ENCODE measurements at places on chromosomes 12 and 14.

GRCh38 chr12:103778781-103779180 is 62.3 kb downstream of the NT5DC3 start:
- DNase-seq = no peak

DNA sequence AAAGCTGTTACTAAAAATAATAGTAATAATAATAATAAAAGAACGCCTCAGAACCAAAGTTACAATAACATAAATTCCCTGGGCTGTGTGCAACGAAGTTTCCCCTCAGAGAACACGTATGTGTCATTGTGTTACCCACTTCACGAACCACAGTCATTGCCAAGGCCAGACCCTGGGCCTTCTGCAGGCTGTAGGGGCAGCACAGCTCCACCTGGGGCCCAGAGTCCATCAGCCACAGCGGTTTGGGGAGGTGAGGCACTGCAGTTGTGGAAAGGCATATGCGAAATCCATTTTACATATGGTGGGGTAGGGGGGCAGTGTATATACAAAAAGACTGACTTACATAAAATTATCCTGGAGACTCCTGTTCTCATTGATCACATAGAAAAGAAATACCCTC is 56.1 kb downstream of the ESR2 start:
- no peak for DNase-seq

GRCh38 chr14:30541318-30541717 is 17.6 kb upstream of the G2E3 start:
- no peak for DNase-seq

GRCh38 chr12:81962126-81962856 is 203.1 kb upstream of the PPFIA2 start:
- no peak for DNase-seq

DNA sequence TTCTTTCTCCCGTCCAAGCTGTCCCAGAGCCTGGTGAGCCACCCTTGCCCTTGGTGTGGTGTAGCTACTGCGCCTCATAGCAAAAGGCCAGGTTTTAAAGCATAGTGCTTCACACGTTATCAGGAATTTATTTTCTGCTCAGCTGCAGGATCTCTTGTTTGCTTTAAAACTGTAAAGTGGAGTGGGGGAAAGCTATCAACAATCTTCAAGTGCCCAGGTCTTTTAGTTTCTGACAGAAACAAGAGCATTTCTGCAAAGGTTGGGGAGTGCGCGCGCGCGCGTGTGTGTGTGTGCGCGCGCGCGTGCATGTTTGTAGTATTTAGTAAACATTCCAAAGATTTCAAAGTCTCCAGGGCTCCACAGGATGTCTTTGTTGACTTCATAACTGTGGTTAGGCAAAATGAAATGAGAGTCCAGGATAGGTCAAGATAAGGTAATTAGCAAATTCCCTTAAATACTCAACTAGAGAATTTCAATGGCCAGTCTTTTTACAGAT is 45.5 kb downstream of the EML1 start:
- DNase-seq = no peak

GRCh38 chr12:119665164-119665929 is 2.6 kb upstream of the PRKAB1 start:
- DNase-seq = no peak

DNA sequence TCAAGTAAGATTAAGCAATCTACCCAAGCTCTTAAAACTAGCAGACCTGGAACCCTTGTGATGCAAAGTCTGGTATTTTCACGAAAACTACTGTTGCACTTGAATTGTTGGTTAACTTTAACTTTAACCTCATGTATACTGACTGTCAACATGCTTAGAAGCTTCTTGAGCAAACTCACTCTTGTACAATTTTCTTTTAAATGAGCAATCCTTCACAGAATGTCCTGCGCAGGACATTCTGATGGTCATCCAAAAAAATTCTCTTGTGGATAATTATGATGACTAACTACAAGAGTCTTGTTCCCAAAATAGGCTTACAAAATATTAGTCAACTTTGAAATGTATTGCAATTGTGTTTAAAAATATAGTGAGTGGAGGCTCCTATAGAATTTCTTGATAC is 54.0 kb upstream of the PDE3A start:
- peak; percentile 1 for DNase-seq

DNA sequence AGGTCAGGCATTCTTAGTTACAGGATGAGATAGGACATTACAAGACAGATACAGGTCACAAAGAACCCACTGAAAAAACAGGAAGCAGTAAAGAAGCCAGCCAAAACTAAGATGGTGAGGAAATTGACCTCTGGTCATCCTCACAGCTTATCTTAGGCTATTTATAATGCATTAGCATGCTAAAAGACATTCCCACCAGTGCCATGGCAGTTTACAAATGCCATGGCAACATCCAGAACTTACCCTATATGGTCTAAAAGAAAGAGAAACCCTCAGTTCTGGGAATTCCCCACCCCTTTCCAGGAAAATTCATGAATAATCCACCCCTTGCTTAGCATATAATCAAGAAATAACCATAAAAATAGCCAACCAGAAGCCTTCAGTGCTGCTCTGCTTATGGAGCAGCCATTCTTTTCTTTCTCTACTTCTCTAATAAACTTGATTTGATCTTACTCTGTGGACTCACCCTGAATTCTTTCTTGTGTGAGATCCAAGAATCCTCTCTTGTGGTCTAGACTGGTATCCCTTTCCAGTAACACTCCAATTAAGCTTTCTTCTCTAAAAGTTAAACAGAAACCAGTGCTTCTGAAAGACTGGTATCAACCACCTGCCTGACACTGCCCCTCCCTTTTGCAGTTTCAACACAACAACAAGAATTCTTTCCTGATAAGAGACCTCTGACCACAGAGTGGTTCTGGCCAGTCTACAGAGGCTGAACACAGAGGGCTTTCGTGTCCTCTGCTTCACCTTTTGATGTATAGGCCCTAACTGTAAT is 86.9 kb downstream of the BCAT1 start:
- DNase-seq = no peak

DNA sequence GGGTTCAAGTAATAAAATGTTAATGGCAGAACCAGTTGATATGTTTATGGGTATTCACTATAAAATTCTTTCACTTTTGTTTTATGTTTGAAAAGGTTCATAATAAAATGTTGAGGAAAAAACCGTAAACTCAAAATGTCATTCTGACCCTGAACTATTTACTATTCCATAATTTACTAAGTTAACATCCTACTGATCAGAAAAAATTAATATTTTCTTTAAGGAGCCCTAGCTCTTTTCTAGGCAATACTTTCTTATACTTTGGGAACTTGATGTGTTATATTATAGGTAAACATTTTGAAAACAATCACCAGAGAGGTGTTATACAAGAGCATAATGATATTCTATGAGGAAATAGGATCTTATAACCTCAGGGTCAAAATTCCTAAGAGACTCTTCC is 334.6 kb downstream of the ZFP36L1 start:
- DNase-seq = no peak

DNA sequence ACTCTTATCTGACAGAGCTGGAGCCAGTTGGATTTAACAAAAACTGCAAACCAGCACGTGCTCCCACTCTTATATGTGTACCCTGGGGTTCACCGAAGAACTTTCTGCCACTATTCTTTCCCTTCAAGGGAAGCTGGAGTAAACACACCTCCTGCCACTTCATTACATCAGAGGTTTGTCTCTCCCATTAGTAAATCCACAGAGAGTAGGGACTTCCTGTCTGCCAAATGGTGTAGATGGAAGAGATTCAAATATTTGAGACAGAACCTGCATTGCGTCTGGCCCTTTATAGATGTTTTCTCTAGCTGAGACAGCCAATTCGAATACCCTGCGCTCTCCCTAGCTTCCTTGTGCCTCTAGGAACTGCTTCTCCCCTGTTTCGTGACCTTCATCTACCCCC is 29.1 kb upstream of the AEBP2 start:
- no peak for DNase-seq

- no peak for DNase-seq
These were observed 17.8 kb downstream of the FOXG1 start for GRCh38 chr14:28784096-28785048.

DNA sequence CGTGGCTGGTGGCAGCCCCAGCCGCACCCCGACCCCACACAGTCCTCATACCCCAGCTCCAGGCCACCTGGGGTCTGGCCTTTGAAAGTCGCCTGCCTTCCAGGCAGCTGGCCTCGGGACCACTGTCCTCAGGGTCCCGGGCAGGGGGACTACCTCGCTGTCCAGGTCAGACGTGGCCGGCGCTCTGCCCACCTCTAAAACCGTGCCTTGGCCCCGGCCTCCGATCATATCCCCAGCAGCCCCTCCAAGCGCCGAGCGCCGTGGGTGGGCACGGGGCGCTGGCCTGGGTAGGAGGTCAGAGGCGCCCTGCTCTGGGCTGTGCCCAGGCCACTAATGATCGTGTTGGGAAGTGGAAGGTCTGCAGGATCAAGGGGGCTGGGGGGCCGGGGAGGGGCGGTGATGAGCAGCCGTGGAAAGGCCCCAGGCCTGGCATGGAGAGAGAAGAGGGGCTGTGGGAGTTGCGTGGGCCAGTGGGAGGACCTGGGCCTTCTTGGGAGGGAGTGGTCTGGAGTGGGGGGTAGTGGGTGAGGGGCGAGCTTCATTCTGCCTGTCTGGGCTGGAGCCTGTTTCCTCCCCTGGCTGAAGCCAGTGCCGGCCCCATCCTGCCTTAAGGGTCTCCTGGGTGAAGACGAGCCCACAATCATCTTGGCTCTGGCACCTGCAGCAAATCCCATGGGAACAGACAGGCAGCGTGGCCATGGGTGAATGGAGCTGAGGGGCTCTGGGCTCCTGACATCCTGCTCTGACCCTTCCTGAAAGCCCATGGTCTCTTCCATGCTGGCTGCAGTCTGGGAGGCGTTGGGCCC is 4.9 kb downstream of the TMEM121 start:
- no peak for DNase-seq

GRCh38 chr14:70113211-70113610 is 75.5 kb downstream of the SLC8A3 start:
- DNase-seq = no peak

- DNase-seq = no peak
These were observed 140.8 kb downstream of the GCH1 start for GRCh38 chr14:54761835-54762234.

DNA sequence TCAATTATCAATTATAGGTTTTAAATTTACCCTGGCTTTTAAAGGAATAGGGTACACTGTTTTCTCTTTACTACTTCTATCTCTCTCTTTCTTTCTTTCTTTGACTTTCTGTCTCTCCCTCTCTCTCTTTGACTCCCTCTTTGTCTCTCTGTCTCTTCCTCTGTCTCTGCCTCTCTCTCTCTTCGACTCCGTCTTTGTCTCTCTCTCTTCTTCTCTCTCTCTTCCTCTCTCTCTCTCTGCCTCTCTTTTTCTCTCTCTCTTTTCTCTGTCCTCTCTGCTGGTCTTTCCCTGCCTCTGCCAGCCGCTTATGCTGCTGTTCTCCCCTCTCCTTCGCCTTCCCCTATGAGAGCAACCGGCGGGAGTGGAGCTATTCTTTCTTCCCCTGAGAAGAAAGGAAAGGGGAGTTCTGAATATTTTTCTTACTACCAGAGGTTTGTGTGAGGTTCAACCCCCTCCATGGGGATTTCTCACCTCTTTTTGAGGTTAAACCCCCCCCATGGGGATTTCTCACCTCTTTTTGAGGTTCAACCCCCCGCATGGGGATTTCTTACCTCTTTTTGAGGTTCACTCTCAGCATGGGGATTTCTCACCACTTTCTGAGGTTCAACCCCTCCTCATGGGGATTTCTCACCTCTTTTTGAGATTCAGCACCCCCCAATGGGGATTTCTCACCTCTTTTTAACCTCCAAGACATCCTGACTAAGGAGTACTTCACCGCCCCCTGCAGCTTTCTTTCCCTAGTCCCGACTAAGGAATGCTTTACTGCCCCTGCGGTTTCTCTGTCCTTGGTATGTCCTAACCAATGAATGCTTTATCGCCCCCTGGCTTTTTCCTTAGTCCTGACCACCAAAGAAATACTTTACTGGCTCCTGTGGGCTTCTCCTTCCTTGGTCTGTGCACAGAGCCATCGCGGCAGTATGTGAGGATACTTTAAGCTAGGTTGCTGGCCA is 27.4 kb upstream of the DDHD1 start:
- no peak for DNase-seq

GRCh38 chr14:95495538-95496025 is 20.9 kb downstream of the SYNE3 start:
- no peak for DNase-seq

DNA sequence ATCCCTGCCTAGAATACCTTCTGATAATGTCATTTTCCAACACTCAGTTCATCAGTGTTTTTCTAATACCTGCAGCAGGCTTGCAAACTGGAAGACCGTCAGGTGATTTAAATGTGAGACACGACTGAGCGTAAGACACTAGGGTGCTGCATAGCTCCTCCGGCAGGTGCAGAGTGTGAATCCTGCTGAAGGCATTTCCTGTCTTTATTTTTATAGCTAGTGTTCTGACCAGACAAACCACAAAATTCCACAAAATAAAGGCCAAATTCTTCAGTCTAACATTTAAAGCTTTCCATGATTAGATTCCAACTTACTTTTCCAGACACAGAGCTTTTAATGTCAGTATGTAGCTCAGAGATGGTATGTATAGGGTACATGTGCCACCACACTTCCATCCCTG is 70.7 kb downstream of the BBS10 start:
- DNase-seq = peak; percentile 33

- peak; percentile 66 for DNase-seq
These were observed 2.2 kb downstream of the SSTR1 start for GRCh38 chr14:38209572-38210557.

DNA sequence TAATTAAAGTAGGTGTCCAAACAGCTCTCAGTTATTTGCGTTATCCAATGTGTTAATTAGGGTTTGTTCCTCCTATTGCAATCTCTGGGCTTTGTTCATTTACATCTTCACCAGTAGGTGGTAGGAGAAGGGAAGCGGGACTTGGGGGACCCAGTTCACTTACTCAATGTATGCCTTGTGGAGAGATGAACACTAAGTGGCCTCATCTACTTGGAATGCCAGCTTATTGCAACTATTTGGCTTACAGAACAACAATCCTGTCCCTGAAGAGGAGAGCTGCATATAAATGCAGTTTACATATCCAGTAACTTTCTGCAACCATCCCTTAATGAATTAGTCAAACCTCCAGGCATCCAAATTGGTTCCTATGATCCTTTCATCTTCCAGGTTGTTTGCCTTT is 417.1 kb upstream of the CCDC196 start:
- DNase-seq = no peak

GRCh38 chr12:45324391-45324790 is 108.5 kb downstream of the ANO6 start:
- DNase-seq = no peak

GRCh38 chr12:72057330-72057914 is 118.8 kb downstream of the TPH2 start:
- DNase-seq = no peak
